ENCODE measurements at places on chromosomes 2 and 18. TPM values are rescaled to one million over a fixed set of nuclear protein-coding genes. Genes with fewer than 3 reads are reported as not detected.
A peak's percentile ranks its signal among the peaks of the same experiment; 100 is the strongest.

Gene MYOM1
- total RNA-seq = 5.9 TPM

Gene EML6
- 2.3 TPM for total RNA-seq

Gene GYPC
- total RNA-seq = 127 TPM

Gene DLGAP1
- 5.2 TPM for total RNA-seq

Gene GALNT5
- total RNA-seq = 0.16 TPM

Gene SRD5A2
- 0.32 TPM for total RNA-seq

Gene MDH1B
- total RNA-seq = 0.64 TPM

Gene RFTN2
- 21.1 TPM for total RNA-seq

Gene CYRIA
- 17.7 TPM for total RNA-seq

Gene NCKAP1
- 122 TPM for total RNA-seq

- no peak for DNase-seq
Observed at GRCh38 chr2:174744111-174744510, 20.2 kb downstream of the CHRNA1 start.

DNA sequence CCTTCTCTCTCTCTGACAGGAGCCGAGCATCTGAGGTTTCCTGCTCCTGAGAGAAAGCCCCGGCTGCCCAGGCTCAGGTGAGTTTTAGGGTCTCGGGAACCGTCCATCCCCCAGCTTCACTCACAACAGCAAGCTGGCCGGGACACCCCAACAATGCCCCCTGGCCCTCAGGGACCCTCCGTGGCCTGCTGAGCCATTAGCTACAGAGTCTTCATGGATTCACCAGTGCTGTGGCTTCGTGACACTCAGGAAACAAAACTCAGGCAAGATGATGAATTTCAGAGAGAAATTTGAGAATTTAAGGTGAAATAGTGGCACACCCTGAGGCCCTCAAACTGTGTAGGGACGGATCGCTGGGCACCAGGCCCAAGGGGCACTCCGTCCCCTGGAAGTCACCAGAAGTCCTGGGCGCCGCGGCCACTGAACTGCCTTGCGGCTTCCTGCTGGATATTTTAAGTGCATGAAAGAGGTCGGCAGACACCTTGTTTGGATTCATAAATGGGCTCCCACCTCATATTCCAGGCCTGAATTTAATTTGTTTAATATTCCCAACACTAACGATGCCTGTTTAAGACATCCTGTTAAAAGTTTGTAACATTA, 368.3 kb upstream of the SALL3 start:
- no peak for DNase-seq

DNA sequence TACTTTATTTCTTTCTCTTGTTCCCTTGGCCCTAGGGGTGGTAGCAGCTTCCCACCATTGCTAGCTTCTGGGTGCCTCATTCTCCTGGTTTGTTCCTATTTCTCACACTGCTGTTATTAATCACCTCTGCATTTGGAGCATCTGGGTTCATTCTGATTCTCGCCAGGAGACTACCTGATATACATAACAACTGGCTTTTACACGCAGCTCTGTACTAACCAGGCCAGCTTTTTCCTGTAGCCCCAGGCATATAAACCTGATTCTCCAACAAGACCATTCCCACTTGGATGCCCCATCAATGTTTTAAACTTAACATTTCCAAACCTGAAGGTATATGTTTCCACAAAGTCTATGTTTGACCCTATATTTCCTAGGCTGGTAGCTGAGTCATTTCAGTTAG, 403.9 kb upstream of the DCC start:
- no peak for DNase-seq

GRCh38 chr18:58043491-58044369, at the start of gene NEDD4L:
TSS of gene NEDD4L (plus strand) at chr18:58044226. CDS start at chr18:58044661, 435 bp downstream.
- DNase-seq = peak; percentile 80

DNA sequence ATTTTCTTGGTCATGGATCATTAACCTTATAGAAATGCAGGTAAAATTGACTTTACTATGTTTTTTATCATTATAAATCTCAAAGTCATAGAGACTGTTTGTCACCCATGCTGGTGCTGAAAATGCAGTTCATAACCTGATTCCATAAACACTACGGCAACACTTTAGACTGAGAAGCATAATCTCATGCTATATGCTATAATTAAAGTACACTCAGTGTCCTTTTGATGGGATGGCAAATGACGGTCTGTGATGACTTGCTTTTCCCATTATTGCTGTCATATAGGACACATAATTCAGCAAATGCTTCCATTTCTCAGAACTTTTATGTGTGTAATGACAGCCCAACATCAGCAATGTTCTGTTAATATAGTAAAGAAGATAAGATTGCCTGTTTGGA, 162.9 kb downstream of the CD226 start:
- no peak for DNase-seq

DNA sequence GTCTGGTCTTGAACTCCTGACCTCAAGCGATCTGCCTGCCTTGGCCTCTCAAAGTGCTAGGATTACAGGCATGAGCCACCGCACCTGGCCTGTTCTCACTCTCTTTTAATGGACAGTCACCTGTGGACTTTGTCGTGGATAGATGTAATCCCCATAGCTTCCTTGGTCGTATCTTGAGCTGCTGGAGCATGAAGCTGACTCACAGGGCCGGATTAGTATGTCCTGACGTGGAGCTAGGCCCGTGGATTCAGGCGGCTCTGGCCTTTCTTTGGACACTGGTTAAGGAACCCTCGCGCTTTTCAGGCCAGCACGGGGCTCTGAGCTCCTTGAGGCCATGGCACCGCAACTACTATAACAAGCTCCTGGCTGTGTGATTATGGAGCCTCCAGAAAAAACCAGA, 27.5 kb upstream of the GBX2 start:
- DNase-seq = no peak

- DNase-seq = no peak
Observed at GRCh38 chr2:37683241-37683640, 11.8 kb upstream of the CDC42EP3 start.

- no peak for DNase-seq
Observed at GRCh38 chr2:9145752-9146430, 60.7 kb upstream of the ASAP2 start.

DNA sequence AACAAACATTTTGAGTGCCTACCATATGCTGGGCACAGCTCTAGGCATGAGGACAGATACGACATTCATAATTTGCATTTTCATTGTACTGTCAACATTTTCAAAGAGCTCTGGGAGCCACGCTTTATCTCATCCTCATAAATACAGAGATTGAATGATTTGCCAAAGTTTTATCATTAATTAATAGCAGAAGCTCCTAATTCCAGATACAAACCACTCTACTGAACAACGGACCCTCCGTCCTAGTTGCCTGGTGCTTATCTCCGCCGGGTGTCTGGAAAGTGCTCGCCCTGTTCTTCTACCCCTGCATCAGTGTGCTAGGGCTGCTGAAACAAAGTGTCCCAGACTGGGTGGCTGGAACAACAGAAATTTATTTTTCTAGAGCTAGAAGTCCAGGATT, 23.8 kb downstream of the SERTAD2 start:
- no peak for DNase-seq

DNA sequence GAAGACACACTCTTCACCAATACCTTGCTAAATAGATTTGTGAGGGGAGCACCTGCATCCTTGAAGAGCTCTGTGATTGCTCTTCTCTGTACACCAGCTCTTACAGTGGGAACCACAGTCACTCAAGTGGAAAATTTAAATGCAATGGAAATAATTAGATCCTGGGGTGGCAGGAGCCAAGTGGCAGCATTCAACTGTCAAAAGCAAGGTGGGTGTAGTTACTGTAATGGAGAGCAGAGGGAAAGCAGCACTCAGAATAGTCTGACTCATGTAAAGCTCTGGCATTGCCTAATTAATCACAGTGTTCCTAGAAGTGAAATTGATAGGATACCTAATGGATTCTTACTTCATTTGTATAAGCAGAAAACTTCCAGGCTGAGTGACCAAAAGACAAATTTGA, 245.8 kb downstream of the KCNE4 start:
- no peak for DNase-seq

- no peak for DNase-seq
Observed at GRCh38 chr2:198957181-198957580, 500.6 kb downstream of the SATB2 start.

DNA sequence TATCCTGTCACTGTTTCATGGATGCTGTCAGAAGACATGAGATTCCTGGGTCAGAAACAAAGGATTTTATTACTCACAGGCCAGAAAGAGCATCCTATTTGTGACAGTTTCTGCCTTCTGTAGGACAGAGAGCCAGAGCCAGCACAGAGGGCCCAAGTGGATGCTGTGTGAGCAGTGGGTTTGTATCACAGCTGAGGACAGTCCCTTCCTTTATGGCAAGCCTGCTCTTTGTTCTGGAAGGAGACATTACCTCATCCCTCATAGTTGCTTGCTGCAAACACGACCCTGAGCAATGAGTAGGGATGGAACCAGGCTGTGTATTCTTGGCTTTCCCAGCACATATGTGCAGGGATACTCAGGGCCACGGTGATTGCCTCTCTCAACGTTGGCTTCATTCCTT, 41.6 kb downstream of the ARHGEF4 start:
- no peak for DNase-seq

- no peak for DNase-seq
Observed at GRCh38 chr18:79447703-79448367, 52.1 kb downstream of the NFATC1 start.

- no peak for DNase-seq
Observed at GRCh38 chr2:10722252-10722825, 909 bp downstream of the ATP6V1C2 start.

DNA sequence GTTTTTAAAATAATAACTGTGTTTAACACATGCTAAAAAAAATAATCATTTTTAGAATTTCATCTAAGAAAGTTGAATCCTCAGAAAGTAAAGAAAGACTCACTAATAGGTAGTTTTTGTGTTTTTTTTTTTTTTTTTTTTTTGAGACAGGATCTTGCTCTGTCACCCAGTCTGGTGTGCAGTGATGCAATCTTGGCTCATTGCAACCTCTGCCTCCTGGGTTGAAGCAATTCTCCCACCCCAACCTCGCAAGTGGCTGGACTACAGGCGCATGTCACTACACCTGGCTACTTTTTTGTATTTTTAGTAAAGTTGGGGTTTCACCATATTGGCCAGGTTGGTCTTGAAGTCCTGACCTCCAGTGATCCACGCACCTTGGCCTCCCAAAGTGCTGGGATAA, 7.1 kb downstream of the CKAP2L start:
- no peak for DNase-seq

DNA sequence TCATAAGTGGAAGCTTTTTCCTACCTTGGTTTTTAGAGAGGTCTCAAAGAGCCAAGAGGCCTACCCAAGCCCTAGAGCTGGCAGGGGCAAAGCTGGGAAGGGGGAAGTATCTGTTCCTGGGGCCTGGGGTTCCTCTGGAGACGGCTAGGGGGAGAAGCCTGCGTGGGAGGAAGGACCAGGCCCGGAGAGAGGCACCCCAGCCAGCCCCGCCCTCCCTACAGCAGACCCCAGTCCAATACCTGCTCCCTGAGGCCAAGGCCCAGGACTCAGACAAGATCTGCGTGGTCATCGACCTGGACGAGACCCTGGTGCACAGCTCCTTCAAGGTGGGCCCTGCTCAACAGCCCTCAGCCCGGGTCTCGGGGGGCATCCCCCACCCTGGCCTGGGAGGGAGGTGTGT, 2.2 kb downstream of the CTDSP1 start:
- DNase-seq = no peak

DNA sequence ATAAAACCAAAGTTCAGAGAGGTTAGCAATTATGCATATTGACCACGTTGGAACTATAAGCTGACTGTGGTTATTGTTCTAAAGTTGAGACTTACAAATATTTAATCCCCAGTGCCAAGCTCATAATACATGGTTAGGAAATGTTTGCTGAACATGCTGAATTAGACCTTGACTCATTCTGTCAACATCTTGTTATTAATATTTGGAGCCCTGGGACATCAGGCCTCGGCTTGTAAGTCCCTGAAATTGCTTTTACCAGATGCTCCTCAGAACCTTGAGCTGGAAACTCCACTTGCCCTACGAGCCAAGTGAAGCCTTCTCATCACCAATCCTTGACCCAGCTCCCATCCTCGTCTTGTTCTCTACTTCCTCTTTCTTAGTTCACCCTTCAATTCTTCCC, 21.2 kb downstream of the DYNAP start:
- DNase-seq = no peak

DNA sequence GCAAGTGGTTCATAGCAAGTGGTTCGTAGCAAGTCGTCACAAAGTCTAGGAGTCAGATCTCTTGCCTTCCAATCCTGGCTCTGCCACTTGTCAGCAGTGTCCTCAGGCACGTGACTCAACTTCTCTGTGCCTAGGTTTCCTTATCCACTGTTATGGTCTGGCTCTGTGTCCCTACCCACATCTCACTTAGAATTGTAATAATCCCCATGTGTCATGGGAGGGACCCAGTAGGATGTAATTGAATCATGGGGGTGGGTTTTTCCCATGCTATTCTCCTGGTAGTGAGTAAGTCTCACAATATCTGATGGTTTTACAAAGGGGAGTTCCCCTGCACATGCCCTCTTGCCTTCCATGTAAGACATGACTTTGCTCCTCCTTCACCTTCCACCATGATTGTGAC, 51.8 kb upstream of the AP1S3 start:
- no peak for DNase-seq

DNA sequence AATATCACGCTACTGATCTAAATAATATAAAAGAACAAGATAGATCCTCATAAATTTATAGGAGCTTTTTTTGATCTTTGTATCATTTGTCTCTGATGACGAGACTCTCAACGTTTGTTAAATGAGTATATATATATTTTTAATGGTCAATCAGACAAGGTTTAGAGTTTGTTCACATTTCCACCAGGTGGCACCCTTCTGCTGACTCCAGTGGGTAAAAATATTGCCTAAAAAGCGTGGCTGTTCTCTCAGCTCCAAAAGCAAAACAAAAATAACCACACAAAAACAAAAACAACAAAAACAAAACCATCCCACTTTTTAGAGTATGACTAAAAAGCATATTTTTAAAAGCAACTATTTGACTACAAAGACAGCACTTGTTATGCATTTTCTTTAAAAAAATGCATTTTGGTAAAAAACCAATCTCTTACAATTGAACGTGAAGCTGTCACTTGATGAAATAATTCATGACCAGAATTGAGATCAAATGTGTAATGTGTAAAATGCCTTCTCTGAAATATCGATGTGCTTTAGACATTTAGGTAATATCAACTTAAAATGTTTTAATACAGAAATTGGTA, 723.2 kb downstream of the DPP10 start:
- no peak for DNase-seq

Data from breast epithelium (tissue), 4 donors.